ENCODE measurements at places on chromosomes 1 and 21. TPM values are rescaled to one million over a fixed set of nuclear protein-coding genes. Genes with fewer than 3 reads are reported as not detected.

DNA sequence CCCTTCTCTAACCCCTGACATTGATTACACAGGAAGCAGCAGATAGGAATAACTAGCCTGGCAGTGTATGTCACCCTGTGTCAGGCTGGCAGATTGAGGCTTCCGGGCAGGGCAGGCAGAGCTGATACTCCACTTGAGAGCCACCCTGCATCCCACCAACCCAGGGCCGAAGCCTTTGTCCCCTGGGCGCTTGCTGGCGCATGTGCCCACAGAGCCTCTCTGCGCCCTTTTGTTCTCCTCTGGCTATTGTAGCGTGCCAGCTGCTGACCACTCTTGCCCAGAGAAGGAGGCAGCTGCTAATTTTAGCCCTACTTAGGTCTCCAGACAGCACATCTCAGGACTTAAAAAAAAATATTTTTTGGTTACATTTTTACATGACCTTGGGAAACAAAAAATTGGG lies 304.9 kb downstream of the HHAT start:
- no peak overlapping the region for H3K4me3 ChIP-seq
- no peak for DNase-seq
- H3K27ac ChIP-seq: no peak overlapping the region
- H3K27me3 ChIP-seq: no peaks in the 10 kb centered on the region
- no peaks in the 10 kb centered on the region for H3K36me3 ChIP-seq

The CPLANE2 gene
- total RNA-seq: 2.6 TPM

The CITED4 gene
- 13.2 TPM for total RNA-seq

The TRIM58 gene
- 3.2 TPM for total RNA-seq

The IGSF3 gene
- 1.5 TPM for total RNA-seq
